BJ (cell line): ENCODE measurements at places on chromosomes 5 and 9. TPM values are rescaled to one million over a fixed set of nuclear protein-coding genes. Genes with fewer than 3 reads are reported as not detected.

The PITX1 gene
- polyA plus RNA-seq: 9.1 and 14.3 TPM in 2 replicates

The ANKRD31 gene
- 0.02 and 0.07 TPM in 2 replicates for polyA plus RNA-seq

- peak; percentile 56 for DNase-seq
Measured at GRCh38 chr5:144484124-144484897, 313.6 kb downstream of the KCTD16 start.

DNA sequence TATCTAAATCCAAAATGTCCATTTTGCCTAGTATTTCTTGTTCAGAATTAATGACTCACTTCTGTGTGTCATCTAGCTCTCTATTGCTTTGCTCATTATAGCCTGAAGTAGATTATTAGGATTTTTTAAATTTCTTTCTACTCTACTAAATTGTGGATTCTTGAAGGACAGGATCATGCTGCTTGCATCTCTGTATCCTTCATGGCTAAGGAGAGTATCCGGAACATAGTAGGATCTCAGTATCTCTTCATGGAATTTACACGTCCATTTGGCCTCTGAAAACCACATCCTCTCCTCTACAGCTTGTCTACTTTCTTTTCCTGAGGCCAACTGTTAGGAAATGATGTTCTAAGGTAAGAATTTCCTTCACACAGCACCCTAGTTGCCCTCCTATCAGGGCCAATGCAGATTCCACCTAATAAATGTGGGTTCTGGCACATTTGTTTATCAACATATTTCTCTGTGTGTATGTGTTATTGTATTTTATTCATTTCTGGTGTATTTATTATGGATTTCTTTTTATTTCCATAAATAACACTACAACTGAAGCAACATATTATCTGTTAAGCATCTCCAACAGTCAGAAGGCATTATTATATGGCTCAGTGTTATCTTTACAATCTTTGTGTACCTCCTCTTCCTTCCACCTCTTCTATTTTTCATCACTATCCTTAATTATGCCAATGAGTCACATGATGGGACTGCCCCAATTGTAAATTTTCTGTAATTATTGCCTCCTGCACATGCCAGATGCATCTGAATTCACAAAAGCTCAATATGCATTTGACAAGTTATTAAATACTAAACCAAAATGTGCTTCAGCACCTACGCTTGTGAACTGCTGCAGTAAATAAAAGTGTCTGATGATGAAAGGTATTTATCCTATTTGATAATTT, 557.8 kb upstream of the TLE4 start:
- DNase-seq: peak; percentile 62

DNA sequence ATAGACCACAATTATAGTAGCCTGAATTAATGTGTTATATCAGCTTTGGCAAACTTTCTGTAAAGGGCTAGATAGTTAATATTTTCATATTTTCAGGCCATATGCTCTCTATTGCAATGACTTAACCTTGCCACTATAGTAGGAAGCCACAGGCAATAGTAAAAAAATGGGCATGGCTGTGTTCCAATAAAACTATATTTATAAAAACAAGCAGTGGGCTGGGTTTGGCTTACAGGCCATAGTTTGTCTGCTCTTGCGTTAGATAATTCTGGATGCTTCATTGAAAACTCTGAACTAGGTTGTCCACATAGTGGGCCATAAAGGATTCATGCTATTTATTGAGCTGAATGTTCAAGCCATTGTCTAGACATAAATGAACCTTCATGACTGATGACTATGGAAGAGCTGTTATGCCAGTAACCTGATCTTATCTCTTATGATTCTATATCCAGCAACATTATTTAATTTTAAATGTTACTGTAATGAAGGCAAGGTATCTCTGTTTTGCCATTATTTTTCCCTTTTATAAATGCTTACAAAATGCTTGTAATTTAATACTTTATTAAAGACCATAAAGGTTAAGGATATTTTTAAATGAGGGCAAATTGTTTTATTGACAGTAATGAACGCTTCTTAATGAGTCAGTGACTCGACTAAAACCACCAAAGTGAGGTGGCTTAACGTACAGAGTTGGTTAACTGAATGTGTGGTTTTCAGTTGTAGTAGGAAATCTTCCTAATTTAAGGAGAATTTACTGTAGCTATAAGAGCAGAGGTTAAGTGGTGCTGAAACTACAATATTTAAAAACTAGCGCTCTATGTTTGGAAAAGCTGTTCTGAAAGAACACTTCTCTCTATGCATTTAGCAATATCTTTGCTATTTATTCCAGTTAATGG, 560.6 kb downstream of the PRR16 start:
- DNase-seq: no peak

DNA sequence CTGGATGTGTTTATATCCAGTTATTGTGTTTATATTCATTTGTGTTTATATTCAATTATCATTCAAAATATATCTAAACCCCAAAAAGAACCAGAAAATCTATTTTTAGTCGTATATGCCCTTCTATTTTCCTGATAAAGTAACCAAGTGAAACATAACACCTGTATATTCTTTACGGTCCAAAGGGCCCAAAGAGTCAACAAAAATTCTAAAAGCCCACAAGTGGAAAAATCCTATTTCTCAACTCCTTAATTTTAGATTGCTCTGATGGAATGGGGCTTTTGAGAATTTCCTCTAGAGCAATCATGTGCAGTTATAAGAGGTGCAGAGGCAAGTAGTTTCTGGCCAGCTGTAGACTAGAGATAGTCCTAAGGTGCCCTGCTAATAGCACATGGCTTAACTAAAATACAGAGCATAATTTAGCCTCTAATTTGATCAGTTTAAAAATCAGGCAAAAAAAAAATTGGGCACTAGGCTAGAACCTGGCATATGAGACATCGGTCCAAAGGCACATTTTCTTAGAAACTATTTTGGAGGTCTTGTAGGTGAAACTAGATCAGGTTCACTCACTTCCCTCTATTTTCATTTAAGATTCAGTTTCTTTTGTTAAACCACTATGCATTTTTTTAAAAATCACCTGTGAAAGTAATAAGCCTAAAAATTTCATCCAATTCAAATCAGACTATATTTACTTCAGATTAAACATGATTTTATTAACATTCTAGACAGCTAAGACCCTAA, 256.0 kb downstream of the FBXL17 start:
- no peak for DNase-seq

- no peak for DNase-seq
Measured at GRCh38 chr9:133403766-133404453, 13.9 kb downstream of the REXO4 start.

The BAAT gene
- 0.04 TPM in 1 of 2 replicates, not detected in the other for polyA plus RNA-seq

- peak; percentile 4 for DNase-seq
Measured at GRCh38 chr5:118233606-118234005, 754.7 kb downstream of the DTWD2 start.

The RORB gene
- not detected in 2 replicates for polyA plus RNA-seq

GRCh38 chr9:112009656-112010055, 113.0 kb downstream of the UGCG start:
- no peak for DNase-seq

DNA sequence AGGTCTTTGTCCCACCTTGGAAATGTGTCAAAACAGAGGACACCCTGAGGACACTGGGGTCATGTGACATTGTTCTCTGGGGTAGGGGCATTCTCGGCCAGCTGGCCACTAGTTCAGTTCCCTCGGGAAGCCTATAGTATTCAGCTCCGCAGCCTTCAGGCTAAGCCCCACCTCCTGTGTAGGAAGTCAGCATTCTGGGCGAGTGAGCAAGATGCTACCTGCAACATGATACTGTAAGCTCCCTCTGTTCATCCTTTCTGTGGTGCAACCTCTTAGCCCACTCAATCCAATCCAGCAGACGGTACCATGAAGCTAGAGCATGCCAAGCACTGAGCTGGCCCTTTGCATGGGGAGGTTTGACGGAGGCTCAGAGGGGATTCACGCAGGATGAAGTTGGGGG, 5.3 kb downstream of the NTNG2 start:
- no peak for DNase-seq

- no peak for DNase-seq
Measured at GRCh38 chr9:33787839-33788238, 7.5 kb upstream of the PRSS3 start.

DNA sequence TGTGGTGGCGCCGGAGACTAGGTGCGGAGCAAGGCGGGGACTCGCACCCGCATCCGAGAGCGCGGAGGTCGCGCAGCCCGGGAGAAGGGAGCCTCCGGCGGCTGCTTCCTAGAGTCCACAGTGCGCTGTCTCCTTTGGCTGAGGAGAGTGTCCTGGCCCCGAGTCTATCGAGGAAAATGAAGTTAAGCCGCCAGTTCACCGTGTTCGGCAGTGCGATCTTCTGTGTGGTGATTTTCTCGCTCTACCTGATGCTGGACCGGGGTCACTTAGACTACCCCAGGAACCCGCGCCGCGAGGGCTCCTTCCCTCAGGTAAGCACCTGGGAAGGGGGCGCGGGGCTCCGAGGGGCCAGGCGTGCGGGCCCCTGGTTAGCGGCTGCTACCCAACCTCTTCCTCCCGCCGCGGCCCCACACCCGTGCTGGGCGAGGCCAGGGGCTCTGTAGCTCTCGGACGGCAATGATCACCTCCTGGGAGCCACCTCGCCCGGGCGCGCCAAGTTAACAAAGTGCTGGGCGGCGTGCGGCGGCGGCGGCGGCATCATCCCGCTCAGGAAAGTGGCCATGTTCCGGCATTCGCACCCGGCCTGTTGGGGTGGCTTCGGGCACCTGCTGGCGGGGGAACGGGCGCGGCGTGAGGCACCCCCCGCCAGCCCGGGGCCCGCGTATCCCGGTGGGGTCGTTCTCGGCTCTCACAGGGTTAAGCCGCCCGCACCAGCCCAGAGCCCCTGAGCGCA, 681 bp downstream of the MAN2A1 start:
- DNase-seq: no peak

DNA sequence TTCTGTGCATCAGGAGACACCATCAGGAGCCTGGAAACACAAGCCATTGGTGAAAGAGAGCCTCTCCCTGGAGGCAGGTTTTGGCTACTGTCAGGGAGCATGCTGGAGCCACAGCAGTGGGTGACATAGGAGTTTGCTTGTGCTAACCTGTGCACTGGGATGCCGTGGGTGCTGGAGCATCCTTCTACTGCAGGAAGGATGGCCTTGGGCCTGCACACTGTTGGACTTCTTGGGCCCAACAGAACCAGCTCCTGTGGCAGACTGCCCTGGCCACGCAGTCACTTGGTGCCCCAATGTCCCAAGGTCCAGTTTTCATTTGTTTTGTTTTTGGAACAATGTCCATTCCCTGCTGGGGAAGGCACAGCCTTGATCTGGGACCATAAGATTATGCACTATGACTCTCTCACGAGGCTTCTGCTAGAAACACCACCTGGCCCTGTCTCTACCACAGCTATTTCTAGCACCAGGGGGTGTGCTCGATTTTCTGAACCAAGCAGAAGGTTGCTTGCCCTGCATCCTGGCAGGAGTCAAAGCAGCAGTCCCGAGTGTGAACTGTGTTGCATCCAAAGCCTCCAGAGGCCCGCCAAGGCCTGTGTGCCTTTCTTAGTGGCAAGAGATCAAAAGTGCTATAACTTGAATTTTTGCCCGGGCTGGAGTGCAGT, 5.5 kb upstream of the LTC4S start:
- no peak for DNase-seq

The ANKRD33B gene
- polyA plus RNA-seq: 2.4 and 3.4 TPM in 2 replicates

DNA sequence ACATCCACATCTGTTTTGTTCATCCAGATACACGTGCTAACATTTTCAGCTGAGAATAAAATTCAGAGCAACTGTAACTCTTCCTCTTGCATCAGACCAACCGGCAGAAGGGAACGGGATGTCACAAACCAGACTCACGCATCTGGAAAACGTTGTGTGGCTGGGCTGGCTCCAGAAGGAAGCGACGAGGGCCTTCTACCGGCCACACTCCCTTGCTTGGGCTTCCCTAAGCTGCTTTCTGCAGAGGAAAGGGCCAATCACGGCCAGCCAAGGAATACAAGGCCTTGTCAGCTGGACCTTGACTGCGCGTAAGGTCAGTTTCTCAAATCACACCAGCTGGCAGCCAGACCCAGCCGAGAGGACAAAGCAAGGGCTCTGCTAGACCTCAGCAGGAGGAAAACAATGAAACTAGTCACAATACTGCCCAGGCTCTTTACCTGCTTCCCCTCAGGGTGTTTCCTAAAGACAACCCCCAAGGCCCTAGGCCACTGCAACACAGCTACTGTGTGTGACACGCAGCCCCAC, 106.1 kb downstream of the THBS4 start:
- peak; percentile 78 for DNase-seq

The NRARP gene
- 0.17 TPM in 2 replicates for polyA plus RNA-seq

The TTC23L gene
- 0.26 TPM in 1 of 2 replicates, not detected in the other for polyA plus RNA-seq

- no peak for DNase-seq
Measured at GRCh38 chr5:146770546-146770945, 108.0 kb downstream of the PPP2R2B start.

DNA sequence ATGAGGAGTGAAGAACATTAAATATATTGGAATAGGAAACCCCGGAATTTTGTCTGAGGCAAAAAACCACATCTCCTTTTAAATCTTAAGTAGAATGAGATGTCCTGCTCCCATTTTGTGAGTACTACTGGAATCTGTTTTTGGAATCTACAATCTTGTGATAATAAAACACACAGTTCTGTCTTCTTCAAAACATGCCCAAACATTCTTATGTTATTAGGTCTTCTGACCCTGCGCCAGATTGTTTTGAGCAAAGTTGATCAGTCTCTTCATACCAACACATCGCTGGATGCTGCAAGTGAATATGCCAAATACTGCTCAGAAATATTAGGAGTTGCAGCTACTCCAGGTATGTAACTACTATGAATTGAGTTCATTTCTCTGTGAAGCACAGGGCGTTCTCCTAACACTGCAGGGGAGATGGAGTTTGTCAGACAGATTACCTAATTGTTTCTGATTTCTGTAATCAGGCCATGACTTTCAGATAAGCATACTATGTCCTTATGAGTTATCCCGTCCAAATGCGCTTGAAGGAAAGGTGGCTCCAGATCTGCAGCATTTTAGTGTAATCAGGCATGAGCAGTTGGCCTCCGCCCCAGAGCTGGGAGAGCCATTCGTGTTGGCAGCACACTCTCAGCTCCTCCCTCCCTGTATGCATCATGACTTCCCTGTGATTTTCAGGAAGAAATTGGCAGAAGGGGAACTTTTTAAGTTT, 88.0 kb downstream of the NLN start:
- peak; percentile 60 for DNase-seq

The HAVCR1 gene
- polyA plus RNA-seq: not detected in 2 replicates

The CD14 gene
- 0.69 and 1.9 TPM in 2 replicates for polyA plus RNA-seq

The PCDHA6 gene
- polyA plus RNA-seq: 0.02 and 0.09 TPM in 2 replicates

The RPS23 gene
- polyA plus RNA-seq: 2,222 and 3,979 TPM in 2 replicates

The TENT4A gene
- 4.0 and 4.1 TPM in 2 replicates for polyA plus RNA-seq

- DNase-seq: no peak
Measured at GRCh38 chr5:1185629-1186350, 15.6 kb upstream of the SLC6A19 start.

DNA sequence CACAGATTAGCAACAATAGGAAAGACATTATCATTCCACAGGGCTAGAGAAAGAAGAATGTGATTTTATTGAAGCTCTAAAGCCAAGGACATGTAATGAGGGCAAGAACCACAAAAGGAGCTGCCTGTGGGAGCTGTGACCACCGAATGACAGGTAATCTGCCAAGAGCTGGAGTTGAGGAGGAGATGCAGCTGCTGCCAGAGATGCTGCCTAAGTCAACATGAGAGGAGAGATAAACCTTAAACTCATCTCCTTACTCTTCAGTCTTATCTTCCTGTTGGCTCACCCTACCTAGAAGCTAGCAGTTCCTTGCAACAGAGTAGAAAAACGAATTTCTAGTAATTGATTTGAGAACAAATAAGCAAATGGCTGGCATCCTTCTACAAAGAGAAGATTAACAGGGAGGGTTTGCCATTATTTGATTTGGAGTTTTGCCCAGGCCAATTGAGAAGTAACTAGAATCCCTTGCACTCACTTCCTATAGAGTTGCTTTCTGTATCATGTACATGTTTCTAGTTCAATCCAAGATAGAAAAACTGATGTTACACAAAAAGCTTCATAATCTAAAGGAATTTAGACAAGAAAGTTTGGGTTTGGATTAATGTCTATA, 539.2 kb downstream of the TLE1 start:
- DNase-seq: no peak
